ENCODE measurements at places on chromosomes 1 and 21. TPM values are rescaled to one million over a fixed set of nuclear protein-coding genes. Genes with fewer than 3 reads are reported as not detected.

Gene CHTOP
- 27.6 TPM for total RNA-seq

Gene S100A2
- 1.6 TPM for total RNA-seq

Gene LRRC38
- total RNA-seq: not detected

Gene BGLAP
- 0.32 TPM for total RNA-seq

Gene SLC26A9
- not detected for total RNA-seq

Gene AIM2
- not detected for total RNA-seq

Gene TMEM54
- total RNA-seq: 53.6 TPM

Gene ELAVL4
- not detected for total RNA-seq

Gene OR6N1
- not detected for total RNA-seq

Gene OR2L3
- total RNA-seq: not detected

Gene IL22RA1
- total RNA-seq: not detected

Gene FMOD
- 0.07 TPM for total RNA-seq

Gene BTG2
- total RNA-seq: 51.9 TPM

Gene CXADR
- 4.4 TPM for total RNA-seq
